ENCODE measurements at places on chromosomes 5 and 9. TPM values are rescaled to one million over a fixed set of nuclear protein-coding genes. Genes with fewer than 3 reads are reported as not detected.

DNA sequence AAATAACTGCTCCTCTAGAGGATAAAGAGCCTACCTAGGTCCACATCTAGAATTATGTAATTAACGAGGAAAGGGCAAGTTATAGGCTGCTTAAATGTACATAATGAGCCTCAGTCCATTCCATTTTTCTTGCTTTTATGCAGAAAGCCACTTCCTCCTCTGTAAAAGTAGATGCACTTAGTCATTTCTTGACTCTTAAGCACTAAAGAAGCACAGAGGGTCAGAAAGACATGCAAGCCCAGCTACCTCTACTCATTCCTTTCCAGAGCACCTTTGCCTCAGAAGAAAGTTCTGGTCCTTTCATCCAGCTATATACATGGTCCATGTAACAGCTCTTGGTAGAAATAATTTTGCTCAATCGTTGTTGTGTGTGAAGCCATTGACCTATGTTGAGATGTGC, 308.0 kb upstream of the NREP start:
- DNase-seq, result no peak
- no peaks in the 10 kb centered on the region for H3K4me1 ChIP-seq
- H3K36me3 ChIP-seq, result no peaks in the 10 kb centered on the region
- no peak overlapping the region for H3K4me3 ChIP-seq
- H3K27me3 ChIP-seq, result peaks cover 11% of the 10 kb centered on the region
- no peak overlapping the region for H3K27ac ChIP-seq

DNA sequence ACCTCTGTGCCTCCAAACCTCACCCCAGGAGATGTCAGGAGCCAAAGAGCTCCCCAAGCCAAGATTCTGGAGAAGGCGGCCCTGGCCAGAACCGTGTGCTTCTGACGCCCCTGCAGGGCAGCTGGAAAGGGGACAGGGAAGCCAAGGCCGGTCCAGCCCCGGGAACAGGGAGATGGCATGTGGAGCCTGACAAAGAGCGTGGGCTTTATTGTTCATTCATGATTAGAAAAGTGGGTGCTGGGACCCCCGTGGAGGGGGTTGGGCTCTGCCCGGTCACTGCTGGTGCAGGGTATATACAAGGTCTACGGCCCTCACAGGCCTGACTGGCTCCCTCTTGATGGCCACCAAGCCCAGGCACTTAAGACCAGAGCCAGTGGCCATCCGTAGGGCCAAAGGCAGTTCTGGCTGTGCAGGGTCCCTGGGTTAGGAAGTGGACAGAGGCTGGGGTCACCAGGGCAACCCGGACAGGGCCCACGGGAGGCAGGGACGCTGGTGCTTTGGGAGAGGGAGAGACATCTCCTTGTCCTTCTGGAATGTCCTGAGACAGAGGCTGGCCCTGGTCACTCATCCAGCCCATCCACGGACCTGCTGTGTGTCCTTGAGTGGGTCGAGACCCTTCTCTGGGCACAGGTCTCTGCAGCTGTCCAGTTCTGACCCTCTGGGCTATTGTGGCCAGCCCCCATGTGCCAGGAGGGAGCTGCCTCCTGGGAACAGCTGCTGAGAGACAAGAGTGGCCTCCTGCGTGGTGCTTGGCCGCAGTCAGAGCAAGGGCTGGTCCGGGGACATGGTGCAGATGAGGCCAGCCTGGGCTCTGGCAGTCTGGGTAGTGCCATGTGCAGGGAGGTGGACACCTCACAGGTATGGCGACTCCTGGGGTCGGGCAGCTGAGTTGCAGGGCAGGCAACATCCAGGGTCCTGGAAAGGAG, 12.5 kb downstream of the NINJ1 start:
- H3K27ac ChIP-seq, result no peak overlapping the region
- DNase-seq, result no peak
- H3K4me1 ChIP-seq, result peaks cover 20% of the 10 kb centered on the region
- no peaks in the 10 kb centered on the region for H3K27me3 ChIP-seq

- H3K4me1 ChIP-seq, result no peaks in the 10 kb centered on the region
- H3K27ac ChIP-seq, result no peak overlapping the region
- H3K27me3 ChIP-seq, result no peaks in the 10 kb centered on the region
- H3K36me3 ChIP-seq, result peaks cover 7% of the 10 kb centered on the region
- DNase-seq, result no peak
Measured at GRCh38 chr5:116441223-116441622, 133.4 kb downstream of the SEMA6A start.

DNA sequence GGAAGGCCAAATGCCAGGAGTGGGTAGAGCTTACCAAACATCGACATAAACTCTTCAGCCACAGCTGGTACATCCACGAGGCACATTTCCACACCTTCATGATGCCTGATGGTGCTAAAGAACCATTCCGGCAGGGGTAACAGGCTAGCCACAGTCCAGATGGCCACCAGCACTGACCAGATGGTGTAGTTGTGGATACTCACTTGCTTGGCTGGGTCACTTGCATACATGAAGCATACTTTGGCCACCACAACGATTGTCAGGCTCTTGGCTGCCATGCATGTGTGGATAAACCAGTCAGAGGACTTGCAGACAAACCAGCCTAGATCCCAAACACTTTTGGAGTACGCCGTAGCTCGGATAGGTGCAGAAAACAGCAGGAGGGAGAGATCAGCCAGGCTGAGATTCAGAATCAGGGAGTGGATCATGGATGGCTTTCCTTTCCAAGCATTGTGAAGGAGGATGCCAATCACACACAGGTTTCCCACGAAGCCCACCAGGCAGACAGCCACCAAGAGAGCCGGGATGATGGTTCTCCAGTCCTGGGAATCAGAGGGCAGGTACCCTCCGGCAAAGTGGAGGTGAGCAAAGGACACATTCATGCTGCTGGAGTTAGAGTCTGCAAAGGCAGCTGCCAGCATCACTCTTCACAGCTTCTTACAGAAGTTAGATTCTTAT, 378 bp downstream of the GPR151 start:
- no peak overlapping the region for H3K27ac ChIP-seq
- H3K27me3 ChIP-seq, result no peaks in the 10 kb centered on the region
- peaks cover 8% of the 10 kb centered on the region for H3K36me3 ChIP-seq
- no peak for DNase-seq

PIP5KL1 gene
- 2.3 TPM for total RNA-seq

DNA sequence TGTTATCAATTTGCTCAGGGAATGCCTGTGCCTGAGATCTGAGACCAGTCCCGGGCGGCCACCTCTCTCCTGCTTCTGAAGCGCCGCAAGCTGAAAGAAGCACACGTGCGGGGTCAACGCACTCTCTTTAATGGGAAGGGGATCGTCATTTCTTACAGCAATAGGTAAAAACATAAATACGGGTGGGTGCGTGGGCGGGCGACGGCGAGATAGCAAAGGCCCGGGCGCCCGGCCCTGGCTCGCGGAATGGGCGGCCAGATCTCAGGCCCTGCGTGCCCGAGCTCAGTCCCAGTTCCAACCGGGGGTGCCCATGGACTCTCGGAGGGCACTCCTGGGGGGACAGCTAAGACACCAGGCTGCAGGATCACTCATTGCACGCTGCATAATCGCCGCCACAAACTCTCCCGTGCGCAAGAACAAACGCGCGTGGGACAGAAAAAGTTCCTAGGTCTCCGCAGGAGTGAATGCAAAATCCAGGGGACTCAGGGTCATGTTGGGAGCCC, 3.0 kb downstream of the NKX2-5 start:
- no peak overlapping the region for H3K27ac ChIP-seq
- no peaks in the 10 kb centered on the region for H3K36me3 ChIP-seq
- no peak overlapping the region for H3K4me3 ChIP-seq
- no peak for DNase-seq

DNA sequence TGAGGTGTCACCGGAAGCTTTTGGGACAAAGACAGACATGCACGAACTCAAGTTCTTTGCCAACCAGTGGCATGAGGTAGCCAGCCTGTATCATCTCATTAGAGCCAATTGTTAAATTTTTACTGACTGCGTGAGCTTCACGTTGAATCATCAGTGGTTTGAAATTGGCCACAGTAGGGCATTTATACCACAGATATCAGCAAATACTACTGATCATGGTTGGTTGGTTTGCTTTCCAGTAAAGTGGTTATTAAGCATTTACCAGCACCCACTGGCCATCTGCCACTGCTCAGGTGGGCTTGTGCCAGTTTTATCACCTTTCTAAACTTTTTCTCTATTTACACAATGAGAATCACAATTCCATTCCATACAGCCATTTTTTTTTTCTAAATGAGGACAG, 28.4 kb upstream of the SHC3 start:
- no peak overlapping the region for H3K27ac ChIP-seq
- H3K4me3 ChIP-seq, result no peak overlapping the region
- H3K36me3 ChIP-seq, result peaks cover 3% of the 10 kb centered on the region
- no peaks in the 10 kb centered on the region for H3K27me3 ChIP-seq
- H3K4me1 ChIP-seq, result no peaks in the 10 kb centered on the region
- DNase-seq, result no peak

DNA sequence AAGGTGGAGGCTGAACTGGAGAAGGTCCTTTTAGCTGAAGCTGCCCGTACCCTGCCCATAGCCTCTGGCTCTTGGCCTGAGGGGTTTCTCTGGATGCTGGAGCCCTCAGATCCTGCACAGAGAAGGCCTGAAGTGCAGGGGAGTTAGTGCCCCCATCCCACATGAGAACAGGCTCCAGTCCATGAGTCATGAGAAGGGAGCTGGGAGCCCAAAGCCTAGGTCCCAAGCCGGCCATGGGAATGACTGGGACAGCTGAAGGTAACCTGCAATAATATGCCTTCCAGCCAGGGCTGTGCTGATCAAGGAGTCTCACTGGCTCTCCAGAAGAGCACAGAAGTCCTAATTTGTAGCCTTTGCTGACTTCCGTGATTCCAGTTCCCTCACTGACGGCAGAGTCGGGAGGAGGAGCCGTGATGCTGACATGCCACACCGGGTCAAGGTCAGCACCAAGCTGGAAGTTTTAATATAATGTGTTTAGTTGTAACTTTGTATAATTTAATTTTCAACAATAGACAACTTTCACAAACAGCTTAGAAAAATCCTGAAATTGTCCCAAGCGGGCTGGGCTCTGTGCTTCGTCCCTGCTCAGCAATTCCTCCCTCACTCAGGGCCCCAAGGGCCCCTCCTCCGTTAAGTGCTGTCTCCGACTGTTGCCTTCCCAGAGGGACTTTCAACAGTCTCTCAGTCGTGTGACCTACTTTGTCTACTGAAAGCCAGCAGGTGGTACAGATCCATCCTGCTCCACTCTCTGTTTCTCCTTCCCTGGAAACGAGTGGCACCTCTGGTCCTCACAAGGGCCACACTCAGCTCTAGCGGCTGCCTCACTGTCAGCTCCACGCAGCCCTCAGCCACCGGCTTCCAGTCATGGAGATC, 387.8 kb downstream of the GADD45G start:
- H3K36me3 ChIP-seq, result no peaks in the 10 kb centered on the region
- H3K27me3 ChIP-seq, result peaks cover 3% of the 10 kb centered on the region
- no peak for DNase-seq
- H3K4me3 ChIP-seq, result no peak overlapping the region
- no peak overlapping the region for H3K27ac ChIP-seq
- no peaks in the 10 kb centered on the region for H3K4me1 ChIP-seq
